ENCODE measurements at places on chromosomes 5 and 9. TPM values are rescaled to one million over a fixed set of nuclear protein-coding genes. Genes with fewer than 3 reads are reported as not detected.
A peak's percentile ranks its signal among the peaks of the same experiment; 100 is the strongest.

ANKRD55 gene
- 14.1 TPM for total RNA-seq

ADCY2 gene
- not detected for total RNA-seq

KCNIP1 gene
- not detected for total RNA-seq

TGFBI gene
- 167 TPM for total RNA-seq

DNA sequence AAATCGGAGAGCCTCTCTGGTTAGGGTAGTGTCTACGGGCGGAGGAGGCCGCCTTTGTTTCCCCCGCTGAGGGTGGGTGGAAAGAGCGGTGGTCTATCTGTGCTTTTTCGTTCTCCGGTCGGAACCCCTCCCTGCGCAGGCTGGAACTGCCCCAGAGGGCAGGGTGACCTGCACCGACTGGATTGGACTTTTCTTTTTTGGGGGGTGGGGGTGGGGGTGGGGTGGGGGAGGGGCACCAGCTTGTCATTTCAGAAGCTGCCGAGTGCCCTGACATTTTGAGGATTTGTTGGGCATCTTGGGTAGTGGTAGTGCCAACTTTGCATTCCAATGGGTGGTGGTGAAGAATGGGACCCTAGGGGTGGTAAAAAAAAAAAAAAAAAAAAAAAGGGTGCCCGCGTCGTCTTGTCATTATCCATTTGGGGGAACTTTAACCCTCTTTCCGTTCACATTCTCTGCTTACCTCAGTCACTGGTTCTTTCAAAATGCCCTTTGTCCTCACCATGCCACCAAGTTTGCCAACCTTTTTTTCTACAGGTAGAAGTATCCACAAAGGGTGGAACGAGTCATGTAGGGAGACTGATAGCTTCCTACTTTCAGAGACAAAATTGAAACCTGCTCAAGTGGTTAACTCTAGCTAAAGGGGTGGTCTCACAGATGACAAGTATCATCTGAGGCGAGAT is 1.3 kb downstream of the UBE2R2 start:
- DNase-seq = no peak

GRCh38 chr5:62538017-62538942 is 40.3 kb upstream of the LRRC70 start:
- DNase-seq = no peak

- DNase-seq = peak; percentile 48
Measured at GRCh38 chr5:167723254-167723871, 568.1 kb upstream of the WWC1 start.

DNA sequence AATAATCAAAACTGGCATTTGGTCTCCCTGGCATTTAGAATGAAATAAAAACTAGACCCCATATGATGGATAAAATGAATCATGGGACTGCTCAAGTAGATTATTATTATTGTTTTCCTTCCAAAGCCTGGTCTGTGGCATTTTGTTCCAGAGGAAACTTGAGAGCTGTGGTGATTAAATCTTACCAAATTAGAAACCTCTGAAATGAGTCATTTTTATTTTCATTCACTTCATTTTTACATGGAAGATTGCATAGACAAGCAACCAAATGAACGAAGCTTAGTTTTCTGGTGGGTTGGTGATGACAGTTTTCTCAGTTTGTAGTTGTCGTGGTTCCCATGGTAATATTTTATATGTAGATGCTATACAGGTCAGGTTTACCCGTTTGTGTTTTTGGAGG is 23.4 kb downstream of the PAM start:
- no peak for DNase-seq

GRCh38 chr9:132242621-132243155 is 80.8 kb downstream of the NTNG2 start:
- DNase-seq = no peak

GRCh38 chr9:128627127-128627715 is 29.4 kb downstream of the DYNC2I2 start:
- DNase-seq = no peak

DNA sequence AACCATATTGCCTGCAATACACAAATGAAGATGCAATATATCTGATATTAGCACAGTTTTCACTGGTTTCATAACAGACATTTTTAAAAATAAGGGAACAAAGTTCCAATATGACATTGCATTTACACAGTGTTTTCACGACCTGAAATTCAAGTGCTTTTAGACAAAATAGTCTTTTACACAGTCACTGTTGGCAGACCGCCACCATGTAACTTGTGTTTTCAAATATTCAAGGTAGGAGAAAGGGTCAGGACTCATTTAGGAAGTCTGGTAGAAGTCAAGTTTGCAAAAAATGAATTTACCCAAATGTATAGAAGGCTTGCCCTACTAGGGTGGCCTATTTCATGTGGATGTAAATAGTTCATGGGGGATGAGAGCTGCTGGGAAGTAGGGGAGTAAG is 98.1 kb upstream of the TAS2R1 start:
- no peak for DNase-seq

DNA sequence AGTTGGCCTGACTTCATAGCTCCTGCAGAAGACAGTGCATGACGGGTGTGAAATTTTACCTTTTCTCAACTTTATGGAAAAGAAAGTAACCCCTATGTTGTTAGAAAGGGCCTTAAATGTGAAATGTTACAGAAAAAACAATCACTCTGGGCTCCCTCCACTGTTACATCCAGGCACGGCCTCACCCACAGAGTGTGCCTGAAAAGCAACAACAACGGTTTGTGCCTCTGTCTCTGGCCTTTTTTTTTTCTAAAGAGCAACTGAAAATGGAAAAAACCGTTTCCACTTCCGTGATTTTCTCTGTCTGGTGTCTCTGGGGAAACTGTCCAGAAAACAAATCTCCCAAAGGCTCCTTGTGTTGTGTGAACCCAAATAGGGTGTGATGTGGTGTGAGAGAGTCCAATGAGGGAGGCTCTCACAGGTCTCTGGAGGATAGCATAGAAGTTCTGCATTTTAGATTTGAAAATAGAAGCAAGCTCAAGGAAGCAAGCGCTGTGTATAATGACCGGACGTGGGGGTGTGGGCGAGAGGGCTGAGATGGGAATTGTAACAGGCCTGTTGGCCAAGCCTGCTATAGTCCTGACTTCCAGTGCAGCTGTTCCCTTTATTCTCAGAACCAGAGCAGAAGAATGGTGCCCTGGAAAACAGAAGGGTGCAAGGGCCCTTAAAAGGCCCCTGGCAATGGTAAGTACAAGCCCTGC is 221.8 kb upstream of the TUT7 start:
- DNase-seq = no peak

GRCh38 chr5:59062986-59063683 is 480.3 kb downstream of the RAB3C start:
- DNase-seq = no peak

GRCh38 chr9:92064711-92065110 is 50.5 kb downstream of the SPTLC1 start:
- DNase-seq = no peak
